ENCODE measurements at places on chromosomes 1 and 21. TPM values are rescaled to one million over a fixed set of nuclear protein-coding genes. Genes with fewer than 3 reads are reported as not detected.

The F3 gene
- 0.20 TPM for total RNA-seq

The SPRR5 gene
- total RNA-seq: not detected

The KCNK1 gene
- not detected for total RNA-seq

The CRABP2 gene
- total RNA-seq: 2.1 TPM

The LCE2A gene
- not detected for total RNA-seq

The TNFSF18 gene
- total RNA-seq: not detected

GRCh38 chr1:167829868-167830267, 84.1 kb downstream of the ADCY10 start:
- DNase-seq: no peak

GRCh38 chr1:25031601-25031965, 101.5 kb upstream of the RUNX3 start:
- peak; percentile 28 for DNase-seq

DNA sequence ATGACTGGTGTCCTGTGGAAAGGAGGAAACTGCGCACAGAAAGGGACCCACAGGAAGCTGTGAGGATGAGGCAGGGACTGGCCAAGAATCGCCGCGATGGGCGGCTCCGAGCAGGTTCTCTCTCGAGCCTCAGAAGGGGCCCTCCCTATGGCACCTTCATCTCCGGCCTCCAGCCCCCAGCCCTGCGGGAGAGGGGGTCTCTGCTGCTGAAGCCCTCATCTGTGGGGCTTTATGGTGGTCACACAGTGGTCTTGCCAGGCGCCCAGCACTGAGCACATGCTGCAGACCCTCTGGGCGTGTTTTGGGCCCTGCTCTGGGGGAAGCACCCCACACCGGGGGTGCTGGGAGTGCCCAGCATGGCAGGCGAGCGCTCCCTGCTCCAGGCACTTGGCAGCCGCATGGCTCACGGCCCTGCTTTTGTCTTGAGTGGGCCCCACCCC, 86.6 kb upstream of the ACTRT2 start:
- no peak for DNase-seq

- DNase-seq: no peak
Observed at GRCh38 chr1:162697140-162697895, 65.1 kb downstream of the DDR2 start.

DNA sequence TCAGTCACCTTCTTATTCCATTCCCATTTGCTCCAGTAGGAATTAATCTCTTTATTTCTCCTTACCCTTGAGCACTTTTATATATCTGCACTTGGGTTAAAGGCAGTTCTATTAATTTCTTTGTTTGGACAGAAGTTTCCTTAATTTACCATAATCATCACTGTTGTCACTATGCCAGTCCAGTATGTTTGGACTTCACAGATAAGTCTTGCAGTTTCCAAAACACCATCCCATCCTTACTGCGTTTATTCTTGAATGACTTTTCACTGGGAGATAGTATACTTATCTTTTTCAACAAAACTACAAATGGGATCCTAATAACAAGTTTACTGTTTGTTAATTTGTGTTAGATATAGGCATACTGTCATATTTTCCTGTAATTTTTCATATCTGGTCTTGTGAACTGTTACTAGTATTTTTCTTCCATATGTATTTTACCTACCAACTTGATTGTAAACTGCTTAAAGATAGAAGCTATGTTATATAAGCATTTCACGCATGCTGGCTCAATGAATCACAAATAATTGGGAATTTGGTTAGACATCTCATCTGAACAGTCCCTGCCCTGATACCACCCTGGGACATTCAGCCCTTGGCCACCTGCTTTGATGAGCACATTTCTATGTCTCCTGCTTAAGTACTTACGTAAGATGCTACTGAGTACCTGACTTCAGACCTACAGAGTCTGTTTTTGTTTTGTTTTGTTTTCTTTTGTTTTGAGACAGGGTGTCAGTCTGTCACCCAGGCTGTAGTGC, 78.2 kb downstream of the OLFML2B start:
- DNase-seq: no peak

GRCh38 chr1:42179900-42180329, 15.4 kb upstream of the GUCA2A start:
- no peak for DNase-seq

- no peak for DNase-seq
Observed at GRCh38 chr1:234970401-234970730, 158.3 kb downstream of the TOMM20 start.

DNA sequence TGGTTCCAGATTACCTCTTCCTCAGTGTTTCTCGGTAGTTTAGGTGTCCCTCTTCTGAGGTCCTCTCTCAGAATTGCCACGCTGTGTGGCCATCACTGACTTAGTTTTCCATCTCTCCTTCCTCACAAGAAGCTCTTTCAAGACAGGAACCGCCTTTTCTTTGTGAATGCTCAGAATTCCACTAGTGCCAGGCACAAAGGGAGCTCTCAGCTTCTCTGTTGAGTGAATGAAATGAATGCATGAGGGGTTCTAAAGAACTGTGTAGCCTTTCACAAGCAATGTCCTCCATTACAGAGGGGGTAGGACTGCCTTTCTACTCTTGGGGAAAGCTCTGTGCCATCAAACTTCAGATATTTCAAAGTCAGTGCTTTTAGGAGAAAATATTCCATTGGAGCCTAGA, 546.8 kb downstream of the RWDD3 start:
- DNase-seq: no peak

DNA sequence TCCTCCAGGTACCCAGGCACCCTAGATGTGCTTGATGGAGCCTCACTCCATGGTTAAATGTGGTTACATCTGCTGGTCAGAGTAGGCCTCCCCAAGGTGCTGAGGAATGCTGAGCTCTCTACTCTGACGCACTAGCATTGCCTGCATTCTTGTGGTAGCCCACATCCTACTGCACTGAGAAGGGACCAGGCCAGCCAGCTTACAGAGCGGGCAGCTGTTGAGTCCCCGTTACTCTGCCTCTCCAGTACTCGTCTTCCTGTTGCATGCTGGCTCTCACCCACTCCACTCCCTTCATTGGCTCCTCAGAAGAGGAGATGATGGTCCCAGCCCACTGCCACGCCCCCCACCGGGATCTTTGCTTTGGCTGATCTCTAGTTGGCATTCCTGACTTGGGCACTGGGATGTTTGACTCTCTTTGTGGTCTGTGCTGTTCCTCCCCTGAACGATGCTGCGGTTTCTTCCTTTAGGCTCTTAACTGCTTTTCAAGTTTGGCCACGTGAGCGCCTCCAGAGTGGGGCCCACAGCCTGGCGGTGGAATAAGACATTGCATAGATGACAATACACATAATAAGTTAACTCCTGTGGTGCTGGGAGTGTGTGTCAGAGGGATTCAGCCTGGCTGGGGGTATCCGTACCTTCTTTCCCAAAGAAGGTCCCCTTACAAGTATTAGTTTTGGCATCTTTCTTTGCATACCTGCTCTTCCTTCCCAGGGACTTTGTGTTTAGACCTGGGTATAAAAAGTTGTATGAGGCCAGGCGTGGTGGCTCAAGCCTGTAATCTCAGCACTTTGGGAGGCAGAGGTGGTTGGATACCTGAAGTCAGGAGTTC, 18.6 kb downstream of the AZIN2 start:
- peak; percentile 20 for DNase-seq

Measured in OCI-LY7 (cell line).